Hepatocyte (in vitro differentiated cells): ENCODE measurements at places on chromosomes 5 and 9. TPM values are rescaled to one million over a fixed set of nuclear protein-coding genes. Genes with fewer than 3 reads are reported as not detected.

CDH6 gene
- 34.3 and 36.9 TPM in 2 replicates for total RNA-seq

CYSRT1 gene
- 1.4 and 2.4 TPM in 2 replicates for total RNA-seq

BSPRY gene
- total RNA-seq = 4.8 and 6.1 TPM in 2 replicates

FOXD4L4 gene
- total RNA-seq = 0.12 TPM in 1 of 2 replicates, not detected in the other

EIF4EBP3 gene
- total RNA-seq = 2.7 and 3.5 TPM in 2 replicates

BHMT2 gene
- not detected in 2 replicates for total RNA-seq

CER1 gene
- total RNA-seq = 0.53 TPM in 1 of 2 replicates, not detected in the other
